ENCODE measurements at places on chromosomes 1 and 21. TPM values are rescaled to one million over a fixed set of nuclear protein-coding genes. Genes with fewer than 3 reads are reported as not detected.

GRCh38 chr21:35136586-35137219 is 87.6 kb upstream of the RUNX1 start:
- H3K27ac ChIP-seq: peak overlapping the region; percentile 73
- H3K27me3 ChIP-seq: no peaks in the 10 kb centered on the region
- H3K4me3 ChIP-seq: no peak overlapping the region
- no peaks in the 10 kb centered on the region for H3K36me3 ChIP-seq
- DNase-seq: peak; percentile 14
- H3K4me1 ChIP-seq: peaks cover 9% of the 10 kb centered on the region

- H3K27ac ChIP-seq: no peak overlapping the region
- peak overlapping the region; percentile 76 for H3K4me3 ChIP-seq
- peaks cover 5% of the 10 kb centered on the region for H3K4me1 ChIP-seq
Measured at GRCh38 chr1:205746757-205747412, 3.1 kb downstream of the NUCKS1 start.

XCL1 gene
- not detected for total RNA-seq

DNA sequence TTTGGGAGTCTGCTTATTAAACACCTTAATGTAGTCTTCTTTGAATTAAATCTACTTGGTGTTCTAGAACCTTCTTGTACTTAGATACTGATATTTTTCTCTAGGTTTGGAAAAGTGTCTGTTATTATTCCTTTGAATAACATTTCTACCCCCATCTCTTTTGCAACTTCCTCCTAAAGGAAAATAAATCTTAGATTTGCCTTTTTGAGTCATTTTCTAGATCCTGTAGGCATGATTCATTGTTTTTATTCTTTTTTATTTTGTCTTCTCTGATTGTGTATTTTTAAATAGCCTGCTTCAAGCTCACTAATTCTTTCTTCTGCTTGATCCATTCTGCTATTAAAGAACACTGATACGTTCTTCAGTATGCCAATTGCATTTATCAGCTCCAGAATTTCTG is 155.9 kb upstream of the NEGR1 start:
- peak; percentile 9 for DNase-seq
- H3K4me3 ChIP-seq: no peak overlapping the region
- H3K27me3 ChIP-seq: no peaks in the 10 kb centered on the region
- H3K27ac ChIP-seq: no peak overlapping the region
- peaks cover 2% of the 10 kb centered on the region for H3K4me1 ChIP-seq

SELE gene
- not detected for total RNA-seq

- peaks cover 17% of the 10 kb centered on the region for H3K4me1 ChIP-seq
- no peaks in the 10 kb centered on the region for H3K27me3 ChIP-seq
- no peak for DNase-seq
- H3K4me3 ChIP-seq: no peak overlapping the region
- H3K27ac ChIP-seq: peak overlapping the region; percentile 78
Measured at GRCh38 chr1:183235503-183235902, 49.4 kb downstream of the LAMC2 start.

DNA sequence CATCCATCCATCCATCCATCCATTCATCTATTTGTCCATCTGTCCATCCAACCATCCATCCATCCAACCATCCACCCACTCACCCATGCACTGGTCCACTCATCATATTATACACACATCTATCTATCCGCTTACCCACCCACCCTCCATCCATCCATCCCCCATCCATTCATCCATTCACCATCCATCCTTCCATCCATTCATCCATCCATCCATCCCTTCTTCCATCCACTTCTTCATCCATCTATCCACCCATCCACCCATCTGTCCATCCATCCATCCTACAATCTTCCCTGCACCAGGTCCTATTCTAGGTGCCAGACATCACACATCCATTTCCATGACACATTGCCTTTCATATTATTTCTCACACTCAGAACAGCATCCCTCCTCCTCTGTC is 87.1 kb upstream of the ROR1 start:
- H3K4me3 ChIP-seq: no peak overlapping the region
- H3K27ac ChIP-seq: no peak overlapping the region
- no peak for DNase-seq
- no peaks in the 10 kb centered on the region for H3K4me1 ChIP-seq
- H3K27me3 ChIP-seq: no peaks in the 10 kb centered on the region
- H3K36me3 ChIP-seq: no peaks in the 10 kb centered on the region

LRRC53 gene
- total RNA-seq: not detected

DNA sequence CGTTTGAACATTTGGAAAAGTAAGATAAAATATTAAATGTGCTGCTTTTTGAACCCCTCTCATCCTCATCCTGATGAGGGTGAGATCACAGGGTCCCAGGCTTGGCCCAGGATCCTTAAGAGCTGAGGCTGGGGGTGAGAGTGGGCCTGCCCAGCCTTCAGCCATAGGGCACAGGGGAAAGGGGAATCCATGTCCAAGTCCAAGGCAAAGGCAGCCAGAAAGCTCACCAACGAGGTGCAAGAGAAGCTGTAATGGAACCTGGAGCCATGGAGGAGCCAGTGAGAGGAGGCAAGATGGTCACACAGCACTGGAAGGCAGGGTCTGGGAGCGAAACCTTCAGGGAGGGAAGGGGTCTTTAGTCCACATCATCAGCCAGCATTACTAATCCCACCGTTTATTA is 191.9 kb downstream of the RRAGC start:
- H3K4me3 ChIP-seq: no peak overlapping the region
- no peaks in the 10 kb centered on the region for H3K36me3 ChIP-seq
- DNase-seq: no peak
- no peaks in the 10 kb centered on the region for H3K27me3 ChIP-seq

DNA sequence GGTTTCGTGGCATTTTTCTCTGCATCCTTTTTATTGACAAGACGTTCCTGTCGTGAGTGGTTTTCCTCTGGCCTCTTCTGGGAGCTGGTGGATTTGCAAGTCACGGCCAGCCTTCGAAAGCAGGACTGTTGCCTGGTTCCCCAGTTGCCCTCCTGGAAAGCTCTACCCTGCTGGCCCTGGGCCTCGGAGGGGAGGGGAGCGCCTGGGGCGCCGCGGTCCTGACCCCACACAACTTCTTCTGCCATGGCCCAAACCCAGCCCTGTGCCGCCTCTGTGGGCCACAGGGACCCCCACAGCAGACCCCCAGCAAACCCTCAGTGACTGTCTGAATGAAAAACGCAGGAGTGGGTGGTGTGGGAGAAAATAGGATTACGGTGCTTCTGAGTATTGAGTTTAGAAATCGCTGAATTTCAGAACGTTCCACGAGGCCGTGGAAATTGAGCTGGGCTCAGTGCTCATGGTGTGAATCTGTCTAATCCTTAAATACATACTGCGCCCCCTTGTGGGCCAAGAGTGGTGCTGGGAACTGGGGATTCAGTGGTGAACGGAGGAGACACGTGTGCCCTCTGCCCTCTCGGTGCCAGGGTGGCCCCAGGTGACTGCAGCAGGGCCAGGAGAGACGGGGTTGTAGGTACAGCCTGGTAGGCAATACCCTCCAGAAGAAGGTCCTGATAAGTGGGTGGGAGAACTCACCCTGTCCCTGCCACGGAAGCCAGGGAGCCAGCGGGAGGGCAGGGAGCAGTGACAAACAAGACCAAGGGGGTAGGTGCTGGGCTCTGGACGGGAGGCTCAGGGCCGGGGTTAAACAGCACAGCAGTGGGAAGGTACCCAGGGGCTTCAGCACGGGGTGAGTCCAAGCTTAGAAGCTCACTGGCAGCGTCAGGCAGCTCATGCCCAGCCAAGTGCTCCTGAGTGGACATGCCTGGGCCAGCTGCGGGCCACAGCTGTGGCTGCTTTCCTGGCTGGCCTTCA is 101.2 kb upstream of the COL6A1 start:
- peak; percentile 67 for DNase-seq
- no peaks in the 10 kb centered on the region for H3K36me3 ChIP-seq
- H3K27me3 ChIP-seq: peaks cover 3% of the 10 kb centered on the region

Measured in fibroblast of lung (primary cell).